Head of caudate nucleus (tissue), 42 donors: ENCODE measurements at places on chromosomes 12 and 14.

- no peak for DNase-seq
These were observed 5.9 kb downstream of the MORN3 start for GRCh38 chr12:121663610-121663929.

DNA sequence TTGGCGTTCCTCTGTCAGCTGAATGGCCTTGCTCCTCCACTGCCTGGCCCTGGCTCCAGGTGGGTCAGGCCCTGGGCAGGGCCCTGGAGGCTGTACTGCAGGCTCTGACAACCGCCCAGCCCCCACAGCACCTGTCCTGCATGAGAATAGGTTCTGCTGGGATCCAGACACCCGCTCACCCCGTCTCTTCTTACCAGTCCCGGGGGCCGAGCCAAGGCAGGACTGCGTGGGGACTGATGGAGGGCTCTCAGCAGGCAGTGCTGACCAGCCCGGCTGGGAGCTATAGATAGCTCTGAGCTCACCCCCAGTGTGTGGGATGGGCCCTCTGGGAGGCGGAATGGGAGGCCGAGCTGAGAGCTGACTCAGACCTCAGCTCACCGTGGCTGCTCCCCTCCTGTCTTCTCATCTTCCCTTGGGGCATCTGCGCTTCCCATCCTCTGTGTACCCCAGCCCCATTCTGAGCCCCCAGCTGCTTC is 39.6 kb downstream of the TEAD4 start:
- DNase-seq = no peak

- DNase-seq = peak; percentile 28
These were observed 746 bp upstream of the DUSP16 start for GRCh38 chr12:12563290-12563928.

DNA sequence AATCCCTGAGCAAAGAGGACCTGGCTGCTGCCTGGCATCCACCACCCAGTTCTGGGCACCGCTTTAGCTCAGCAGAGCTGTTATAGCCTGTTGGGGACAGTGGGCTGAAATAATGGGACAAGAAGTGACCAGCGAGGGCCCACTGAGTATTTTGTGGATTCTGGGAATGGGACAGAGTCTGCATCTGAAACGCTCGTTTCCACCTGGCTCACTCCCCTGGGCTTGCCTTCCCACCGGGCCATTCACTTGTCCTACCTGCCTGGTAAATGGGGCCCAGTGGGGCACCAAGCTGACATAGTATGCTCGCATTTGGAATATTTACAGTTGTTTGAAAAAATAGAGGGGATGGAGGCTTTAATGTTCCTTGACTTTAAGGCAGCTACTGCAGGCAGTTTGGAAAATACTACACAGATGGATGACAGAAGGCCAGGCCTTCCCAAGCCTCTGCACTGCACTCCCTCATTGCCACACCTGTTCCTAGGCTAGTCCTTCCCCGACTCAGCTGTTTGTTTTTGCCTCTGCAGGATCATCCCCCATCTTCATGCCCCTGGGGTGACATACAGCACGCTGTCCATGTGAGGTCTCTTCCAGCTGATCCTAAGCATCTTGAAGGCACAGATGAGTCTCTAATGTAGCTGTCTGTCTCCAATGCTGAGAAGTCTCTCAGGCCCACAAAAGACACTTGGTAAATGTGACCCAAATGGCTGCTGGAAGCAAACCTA is 61.3 kb upstream of the DICER1 start:
- no peak for DNase-seq

DNA sequence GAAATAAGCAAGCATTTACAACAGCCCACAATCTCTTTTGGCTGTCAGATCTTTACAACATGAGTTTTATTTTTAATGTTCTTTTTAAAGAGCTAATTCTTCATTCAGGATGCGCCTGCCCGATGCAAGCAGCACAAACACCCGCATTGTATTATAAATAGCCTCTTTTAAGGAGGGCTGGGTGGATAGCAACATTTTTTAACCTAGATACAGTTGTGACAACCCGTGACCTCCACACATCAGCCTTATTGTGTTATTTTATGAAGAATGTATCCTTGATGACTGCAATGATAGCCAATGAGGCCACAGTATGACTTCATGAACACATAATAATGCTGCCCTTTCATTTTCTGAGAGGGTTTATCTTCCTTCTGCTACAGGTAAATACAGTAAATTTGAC is 173.7 kb downstream of the FOXN3 start:
- DNase-seq = no peak

DNA sequence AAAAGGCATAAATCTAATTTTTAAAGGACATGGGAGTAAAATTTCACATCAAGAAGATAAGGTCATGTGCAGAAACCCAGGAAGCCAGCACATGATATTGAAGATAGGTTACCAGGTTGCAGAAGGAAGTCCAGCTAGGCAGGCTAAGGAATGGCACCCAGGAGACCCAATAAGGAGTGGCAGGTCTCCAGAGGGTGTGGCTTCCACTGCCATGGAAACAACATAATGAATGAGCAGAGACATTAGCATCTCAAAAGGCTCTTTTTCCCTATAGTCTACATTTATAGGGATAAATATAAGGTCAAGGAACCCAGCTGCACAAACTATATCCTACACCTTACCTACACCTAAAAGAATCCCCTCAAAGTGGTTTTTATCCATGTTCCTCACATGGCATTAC is 275.9 kb downstream of the RPS29 start:
- DNase-seq = no peak

- no peak for DNase-seq
These were observed 78.7 kb downstream of the TXNDC16 start for GRCh38 chr14:52473557-52473956.

DNA sequence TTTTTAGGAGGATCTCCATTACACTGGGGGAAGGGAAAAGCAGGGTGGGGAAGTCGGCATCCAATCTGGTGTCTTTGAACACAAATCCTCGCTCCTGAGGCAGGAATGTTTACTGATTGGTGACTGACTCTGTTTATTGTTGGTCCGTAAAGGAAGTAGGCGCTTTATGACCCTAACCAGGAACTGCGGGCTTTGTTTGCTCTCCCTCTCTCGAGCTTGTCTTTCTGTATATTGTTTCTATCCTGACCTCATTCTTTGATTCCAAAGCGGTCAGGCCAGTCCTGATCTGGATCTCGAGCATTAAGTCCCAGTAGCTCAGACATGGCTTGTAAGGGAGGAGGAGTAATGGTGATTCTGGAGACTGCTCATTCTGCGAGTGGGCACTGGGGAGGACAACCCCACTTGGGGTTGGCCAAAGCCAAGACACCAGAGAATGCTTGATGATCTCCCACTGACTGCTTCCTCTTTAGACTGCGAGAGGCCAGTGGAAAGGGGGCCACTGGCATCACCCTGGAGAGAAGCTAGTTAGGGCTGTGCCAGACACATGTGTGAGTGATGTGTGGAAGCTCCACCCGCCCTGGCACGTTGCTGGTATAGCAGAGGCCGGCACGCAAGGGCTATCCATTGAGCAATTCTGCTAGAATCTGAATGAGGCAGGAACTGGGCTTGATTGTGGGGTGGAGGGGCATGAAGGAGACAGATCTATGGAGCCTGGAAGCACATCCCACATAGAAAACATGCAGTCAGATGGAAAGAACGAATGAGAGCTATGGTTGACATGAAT is 194.6 kb downstream of the PAX9 start:
- no peak for DNase-seq

- no peak for DNase-seq
These were observed 2.5 kb upstream of the LALBA start for GRCh38 chr12:48572326-48572725.

DNA sequence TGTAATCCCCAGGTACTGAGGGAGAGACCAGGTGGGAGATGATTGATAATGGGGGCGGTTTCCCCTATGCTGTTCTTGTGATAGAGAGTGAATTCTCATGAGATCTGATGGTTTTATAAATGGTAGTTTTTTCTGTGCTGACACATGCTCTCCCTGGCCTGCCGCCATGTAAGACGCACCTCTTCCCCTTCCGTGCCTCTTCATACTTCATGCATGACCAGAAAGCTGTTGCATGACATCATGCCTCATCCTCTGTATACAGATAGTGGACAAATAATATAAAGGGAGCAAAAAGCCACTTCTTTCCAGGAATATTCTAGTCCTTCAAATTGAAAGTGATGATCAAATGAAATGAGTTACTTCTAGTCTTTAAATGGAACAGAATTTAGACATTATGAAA is 47.3 kb upstream of the LRIG3 start:
- no peak for DNase-seq

GRCh38 chr14:101458741-101459550 is 102.3 kb upstream of the DIO3 start:
- no peak for DNase-seq

DNA sequence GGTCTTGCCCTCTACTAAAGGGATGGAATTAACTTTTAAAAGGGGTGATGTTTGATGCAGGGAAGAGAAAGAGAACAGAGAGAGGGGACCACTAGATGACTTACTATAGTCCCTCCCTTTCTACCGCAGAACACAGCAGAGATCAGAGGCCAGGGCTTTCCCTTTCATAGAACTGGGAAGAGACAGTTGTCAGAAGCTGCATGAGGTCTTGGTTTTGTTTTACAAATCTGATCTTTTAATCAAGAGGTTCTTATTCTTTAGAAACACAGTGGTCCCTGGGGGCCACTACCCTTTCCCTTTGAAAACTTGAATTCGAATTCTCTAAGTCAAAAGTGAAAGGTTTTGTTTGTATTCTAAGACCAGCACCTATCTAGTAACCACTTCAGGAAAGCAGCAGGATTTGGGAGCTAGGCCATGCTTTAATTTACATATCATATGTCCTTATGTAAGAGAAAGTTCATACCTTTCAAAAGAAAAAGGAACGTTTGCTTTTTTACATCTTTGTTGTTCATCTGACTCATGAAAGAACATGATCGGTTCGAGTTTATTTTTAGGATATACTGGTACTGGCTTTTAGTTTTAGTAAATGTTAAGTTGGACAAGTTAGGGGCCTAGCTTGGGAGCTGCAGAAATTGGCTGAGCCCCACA is 6.3 kb downstream of the FBXL14 start:
- DNase-seq = no peak

DNA sequence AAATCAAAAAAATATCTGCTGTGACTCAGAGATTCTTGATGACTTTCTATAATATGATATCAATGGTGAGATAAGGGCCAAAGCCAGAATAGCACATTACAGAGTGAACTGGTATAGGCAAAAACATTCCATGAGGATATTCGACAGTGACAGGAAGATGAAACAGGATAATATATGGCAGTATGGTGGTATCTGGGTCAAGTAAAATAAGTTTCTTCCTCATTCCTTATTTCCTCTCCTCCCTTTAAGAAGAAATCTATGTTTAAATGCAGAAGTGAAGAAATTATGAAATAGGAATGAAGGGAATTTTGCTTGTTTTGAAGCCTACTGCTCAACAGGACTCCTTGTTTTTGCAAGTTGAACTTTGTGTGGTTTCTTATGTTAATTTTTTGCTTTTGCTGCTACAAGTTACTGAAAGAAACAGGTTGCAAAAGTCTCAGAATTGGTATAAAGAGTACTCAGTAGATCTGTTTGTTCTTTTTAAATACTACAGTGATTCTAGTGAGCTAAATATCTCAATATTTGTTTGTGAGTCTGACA is 7.0 kb downstream of the ACSS3 start:
- DNase-seq = no peak

- no peak for DNase-seq
These were observed 13.9 kb upstream of the ATP2A2 start for GRCh38 chr12:110266980-110267620.

- DNase-seq = no peak
These were observed 688.6 kb downstream of the NOVA1 start for GRCh38 chr14:25909045-25909747.

DNA sequence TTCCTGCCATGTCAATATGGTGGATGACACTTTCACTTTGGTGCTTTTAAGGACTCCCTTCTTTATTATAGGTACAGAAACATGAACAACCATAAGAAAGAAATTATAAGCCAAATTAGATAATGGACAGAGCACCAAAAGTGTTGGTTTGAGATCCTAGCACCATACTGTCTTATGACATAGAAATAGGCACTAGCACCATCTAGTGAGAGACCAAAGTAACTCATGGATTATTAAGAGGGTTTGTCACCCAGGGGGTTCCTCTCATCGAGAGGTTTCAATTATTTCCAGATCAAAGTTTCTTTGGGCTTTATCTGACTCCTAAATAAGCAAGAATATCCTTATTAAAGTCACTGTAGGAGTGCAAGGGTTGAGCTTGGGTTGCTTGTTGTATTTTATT is 153.0 kb upstream of the DIO2 start:
- no peak for DNase-seq

GRCh38 chr12:24418157-24418556 is 468.7 kb upstream of the SOX5 start:
- no peak for DNase-seq

DNA sequence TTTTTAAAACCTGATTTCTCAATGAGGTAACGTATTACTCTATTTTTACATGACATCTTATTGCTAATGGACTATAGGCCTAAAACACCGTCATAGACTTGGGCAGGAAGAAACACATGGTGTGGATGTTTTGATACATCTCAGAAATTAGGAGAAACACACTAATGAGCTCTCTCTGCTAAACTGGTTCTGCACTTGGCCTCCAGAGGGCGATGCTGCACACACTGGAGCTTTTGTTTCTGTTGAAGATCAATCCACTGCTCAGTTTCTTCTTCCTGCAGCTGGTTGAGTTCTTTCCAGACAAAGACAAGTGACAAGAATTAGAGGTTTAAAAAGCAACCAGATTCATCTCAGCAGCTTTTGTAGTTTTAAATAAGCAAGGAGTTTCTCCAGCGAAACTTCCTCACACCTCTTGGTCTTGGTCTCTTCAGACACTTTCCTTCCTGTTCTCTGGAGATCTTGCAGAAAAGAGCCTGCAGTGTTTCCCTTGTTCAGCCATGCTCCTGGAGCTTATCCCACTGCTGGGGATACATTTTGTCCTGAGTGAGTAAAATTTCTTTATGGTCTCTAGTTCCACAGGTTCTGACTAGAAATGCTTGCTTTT is 178.5 kb upstream of the OR4E1 start:
- DNase-seq = peak; percentile 65

GRCh38 chr12:116274551-116275375 is 2.7 kb downstream of the MED13L start:
- DNase-seq = no peak

DNA sequence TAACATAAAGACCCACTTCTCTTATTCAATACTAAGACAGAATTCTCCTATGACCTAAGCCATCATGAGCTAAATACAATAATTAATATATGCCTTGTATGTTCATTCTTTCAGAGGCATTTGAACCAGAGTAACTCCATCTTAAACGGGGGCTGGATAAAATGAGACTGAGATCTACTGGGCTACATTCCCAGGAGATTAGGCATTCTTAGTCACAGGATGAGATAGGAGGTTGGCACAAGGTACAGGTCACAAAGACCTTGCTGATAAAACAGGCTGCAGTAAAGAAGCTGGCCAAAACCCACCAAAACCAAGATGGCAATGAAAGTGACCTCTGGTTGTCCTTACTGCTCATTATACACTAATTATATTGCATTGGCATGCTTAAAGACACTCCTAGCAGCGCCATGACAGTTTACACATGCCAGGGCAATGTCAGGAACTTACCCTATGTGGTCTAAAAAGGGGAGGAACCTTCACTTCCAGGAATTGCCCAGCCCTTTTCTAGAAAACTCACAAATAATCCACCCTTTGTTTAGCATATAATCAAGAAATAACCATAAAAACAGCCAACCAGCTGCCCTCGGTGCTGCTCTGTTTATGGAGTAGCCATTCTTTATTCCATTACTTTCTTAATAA is 260.7 kb downstream of the SSPN start:
- no peak for DNase-seq
